ENCODE measurements at places on chromosomes 13 and 19.

DNA sequence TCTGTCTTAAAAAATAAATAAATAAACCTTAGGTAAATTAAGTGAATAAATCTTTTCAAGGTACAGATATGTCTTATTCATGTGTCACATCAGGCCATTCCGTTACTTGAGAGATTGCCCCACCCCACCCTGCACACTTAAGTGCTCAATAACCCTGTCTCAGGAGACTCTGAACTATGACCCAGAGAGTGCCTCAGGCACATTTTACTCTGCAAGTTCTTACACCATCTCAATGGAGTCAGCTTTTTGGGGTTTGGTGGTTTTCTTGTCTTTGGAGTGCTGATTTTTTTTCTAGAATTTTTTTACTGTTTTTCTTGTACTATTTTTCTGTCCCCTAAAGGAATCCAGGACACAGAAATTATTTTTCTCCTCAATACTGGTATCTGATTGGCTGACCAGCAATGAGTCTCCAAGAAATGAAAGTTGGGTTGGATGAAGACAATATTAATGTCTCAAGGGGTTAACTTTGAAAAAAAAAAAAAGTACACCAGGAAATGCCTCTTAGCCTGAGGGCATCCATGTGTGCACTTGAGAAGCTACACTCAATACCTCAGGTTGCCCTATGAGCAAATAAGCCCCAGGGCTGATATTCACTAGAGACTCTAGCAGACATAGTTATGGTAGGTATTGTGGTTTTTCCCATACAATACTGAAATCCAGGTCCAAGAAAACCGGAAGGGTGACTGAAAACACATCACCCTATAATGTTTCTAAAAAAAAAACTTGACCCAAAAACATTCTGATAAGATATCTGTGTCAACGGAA lies 114.6 kb upstream of the ZNF91 start:
- no peak for DNase-seq

GRCh38 chr19:55654868-55655647 lies at the start of gene U2AF2:
TSS of gene U2AF2 (plus strand) at chr19:55655035. CDS start at chr19:55655105, 70 bp downstream.
- no peak for DNase-seq

GRCh38 chr13:46607768-46608564 lies 55.0 kb downstream of the LRCH1 start:
- DNase-seq = no peak

- DNase-seq = no peak
Measured at GRCh38 chr19:30046522-30046921, 104.5 kb downstream of the URI1 start.

DNA sequence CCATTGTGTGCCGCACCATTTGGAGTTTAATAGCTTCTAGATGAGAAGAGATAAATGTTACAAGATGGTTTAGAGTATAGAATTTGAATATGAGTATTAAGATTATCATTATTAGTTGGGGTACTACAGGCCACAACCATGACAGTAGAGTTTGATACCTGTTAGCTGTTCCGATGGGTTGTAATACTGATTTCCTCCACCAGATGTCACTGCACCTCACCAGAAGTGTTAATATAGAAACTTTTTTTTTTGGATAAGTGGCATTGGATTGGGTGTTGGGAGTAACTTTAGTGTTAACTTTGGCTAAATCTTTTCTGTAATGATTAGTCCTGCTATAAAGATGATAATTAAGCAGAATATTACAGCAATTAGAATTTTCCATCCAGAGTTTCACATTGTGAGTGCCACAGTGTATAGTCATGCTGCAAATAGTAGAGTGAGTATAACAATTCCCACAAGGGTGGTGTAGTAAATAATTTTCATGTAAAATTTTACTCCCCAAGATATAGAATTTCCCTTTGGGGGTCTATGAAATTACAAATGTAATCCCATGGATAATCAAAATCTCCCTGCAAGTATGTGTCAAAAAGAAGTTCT lies 56.3 kb downstream of the PSG3 start:
- DNase-seq = no peak

DNA sequence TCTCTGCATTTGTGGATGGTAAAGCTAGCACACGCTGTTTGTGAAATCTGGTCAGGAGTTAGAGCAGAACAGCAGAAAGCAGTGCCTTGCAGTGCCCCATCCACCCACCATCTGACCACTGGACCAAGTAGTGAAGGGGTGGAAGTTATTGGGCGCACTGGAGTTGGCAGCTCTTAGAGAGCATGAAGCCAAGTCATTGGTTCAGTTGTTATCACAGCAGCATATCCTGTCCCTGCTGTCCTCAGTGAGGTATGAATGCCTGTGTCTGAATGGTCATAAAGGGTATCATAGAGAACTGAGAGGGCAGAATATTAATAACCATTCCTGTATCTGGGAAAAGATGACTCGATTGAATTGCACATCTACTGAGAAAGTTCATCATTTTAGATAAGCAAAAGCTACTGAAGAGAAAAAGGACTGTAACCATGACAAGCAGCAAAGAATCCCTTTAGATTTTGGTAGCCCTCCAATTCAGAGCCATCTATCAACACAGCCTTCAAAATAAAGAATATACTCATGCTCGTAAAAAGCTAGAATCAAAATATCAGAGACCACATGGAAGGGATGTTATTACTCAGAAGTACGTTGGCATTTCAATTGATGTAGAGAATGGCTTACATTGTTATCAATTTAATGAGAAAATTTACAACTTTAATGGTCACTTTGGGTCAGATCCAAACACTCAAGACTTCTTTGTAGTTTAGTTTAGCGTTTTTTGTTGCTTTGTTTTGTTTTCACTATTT lies 919.0 kb downstream of the EFNB2 start:
- DNase-seq = no peak

- DNase-seq = no peak
Measured at GRCh38 chr19:32669310-32669709, 5.7 kb downstream of the ANKRD27 start.

DNA sequence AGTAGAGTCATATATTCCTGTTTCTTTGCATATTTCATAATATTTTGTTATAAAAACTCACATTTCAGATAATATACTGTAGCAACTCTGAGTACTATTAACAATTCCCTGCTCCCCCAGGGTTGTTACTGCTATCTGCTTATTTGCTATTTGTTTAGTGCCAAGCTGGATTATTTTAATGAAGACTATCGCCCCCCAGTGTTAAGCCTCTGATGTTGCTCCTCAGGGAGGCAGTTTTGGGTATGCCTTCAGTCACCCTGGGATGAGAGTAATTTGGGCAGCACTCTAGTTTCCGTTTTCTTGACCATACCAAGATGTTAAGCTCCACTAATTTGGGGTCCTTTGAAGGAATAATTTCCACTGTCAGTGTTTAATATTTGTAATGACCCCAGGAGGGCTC lies 46.0 kb downstream of the MICU2 start:
- no peak for DNase-seq

DNA sequence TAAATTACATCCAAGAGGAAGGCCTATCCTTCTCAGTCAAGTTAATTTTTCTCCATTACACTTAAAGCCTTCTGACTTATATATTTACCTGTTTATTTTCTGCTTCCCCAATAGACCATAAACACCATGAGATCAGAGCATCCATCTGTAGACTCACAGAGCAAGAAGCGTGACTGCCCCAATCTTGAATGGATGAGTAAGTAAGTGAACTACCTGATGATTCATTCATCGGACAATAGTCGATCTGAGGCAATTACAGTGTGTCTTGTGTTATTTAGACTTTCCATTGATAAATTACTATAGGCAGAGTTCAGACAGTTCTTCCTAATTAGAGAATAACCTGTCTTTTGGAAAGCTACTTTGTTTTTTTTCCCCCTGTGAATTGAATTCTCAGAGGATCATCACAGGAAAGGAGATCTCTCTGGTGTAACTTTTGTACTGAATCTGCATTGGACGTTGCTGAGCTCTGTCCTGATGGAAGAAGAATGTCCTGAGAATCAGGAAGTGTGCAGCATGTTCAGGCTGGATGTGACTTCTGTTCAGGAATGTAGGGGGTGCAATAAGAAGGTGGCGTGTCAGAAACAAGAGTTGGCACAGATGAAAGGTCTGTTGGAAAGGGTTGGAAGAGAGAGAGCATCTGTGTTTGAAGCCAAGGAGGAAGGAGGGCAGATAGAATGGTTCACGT lies 367.0 kb downstream of the NALCN start:
- DNase-seq = no peak

DNA sequence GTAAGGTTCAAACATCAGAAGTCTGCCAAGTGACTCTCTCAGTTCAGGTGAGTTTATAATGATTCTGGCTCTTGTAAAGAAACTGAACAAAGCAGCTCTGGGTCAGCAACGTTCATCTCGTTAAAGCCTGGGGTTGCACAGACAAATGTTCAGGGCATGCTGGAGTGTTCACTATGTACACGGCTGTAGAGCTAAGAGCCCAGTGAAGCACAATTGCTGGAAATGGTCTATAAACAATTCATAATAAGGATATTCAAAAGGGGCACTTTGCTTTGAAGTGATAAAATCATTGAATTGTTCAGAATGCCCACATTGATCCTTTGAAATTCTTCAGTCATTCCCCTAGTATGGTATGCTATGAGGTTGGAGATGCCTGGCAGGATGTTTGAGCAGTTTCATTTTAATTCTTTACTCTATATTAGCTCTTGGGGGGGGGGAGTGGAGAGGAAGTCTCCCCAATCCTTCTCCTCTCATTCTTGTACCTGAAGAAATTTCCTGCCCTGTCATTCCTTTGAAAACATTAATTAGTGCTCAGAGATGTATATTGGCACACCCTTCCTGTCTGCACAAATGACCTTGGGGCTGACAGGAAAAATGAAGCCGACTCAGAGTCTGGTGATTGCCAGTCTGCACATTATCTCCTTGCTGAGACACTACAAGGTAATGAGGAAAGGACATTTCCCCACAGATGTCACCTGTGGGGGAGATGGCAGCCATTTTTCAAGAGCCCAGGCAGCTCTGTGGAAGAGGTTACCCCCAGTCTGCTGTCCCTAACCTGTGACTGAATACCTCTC lies 145.5 kb downstream of the DLEU7 start:
- DNase-seq = no peak

DNA sequence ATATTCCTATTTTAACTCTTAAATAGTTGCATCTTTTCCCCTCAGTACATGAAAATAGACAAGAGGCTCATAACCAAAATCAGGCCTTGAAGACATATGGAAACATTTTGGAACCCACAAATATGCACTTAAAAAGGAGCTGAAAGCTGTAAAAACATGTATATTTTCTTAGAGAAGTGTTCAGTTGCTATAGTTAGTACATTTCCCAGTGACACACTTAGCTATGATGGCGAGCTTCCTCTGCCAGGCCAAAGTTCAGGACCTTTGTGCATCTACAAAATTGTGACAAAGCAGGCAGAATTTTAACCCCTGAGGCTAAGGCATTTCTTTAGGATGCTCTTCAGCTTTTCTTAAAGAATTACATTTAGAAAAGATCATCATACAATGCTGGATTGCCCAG lies 54.5 kb downstream of the RCBTB2 start:
- no peak for DNase-seq

GRCh38 chr13:57629821-57630235 lies 1.7 kb upstream of the PCDH17 start:
- DNase-seq = no peak

DNA sequence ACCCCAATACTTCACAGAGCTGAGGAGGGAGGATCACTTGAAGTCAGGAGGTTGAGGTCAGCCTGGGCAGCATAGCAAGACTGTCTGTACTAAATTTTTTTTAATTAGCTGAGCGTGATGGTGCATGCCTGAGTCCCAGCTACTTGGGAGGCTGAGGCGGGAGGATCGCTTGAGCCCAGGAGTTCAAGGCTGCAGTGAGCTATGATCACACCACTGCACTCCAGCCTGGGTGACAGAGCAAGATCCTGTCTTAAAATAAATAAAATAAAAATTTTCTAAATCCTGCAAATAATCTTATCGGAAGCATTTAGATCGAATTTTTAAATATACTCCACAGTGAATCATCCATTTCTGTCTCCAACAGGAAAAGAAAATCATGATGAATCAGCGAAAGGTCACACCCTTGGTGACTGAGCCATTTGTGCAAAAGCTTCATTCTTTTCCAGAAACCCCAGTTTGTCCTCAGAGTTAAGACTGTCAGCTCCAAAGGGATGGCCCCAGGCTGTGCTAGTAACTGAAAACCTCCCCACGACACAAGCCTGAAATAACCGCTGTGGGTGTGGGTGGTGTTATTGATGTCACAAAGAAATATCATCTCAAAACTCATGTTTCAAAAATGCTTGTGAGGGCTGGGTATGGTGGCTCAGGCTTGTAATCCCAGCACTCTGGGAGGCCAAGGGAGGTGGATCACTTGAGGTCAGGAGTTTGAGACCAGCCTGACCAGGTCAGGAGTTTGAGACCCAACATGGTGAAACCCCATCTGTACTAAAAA lies 167.6 kb downstream of the PTPRS start:
- no peak for DNase-seq

DNA sequence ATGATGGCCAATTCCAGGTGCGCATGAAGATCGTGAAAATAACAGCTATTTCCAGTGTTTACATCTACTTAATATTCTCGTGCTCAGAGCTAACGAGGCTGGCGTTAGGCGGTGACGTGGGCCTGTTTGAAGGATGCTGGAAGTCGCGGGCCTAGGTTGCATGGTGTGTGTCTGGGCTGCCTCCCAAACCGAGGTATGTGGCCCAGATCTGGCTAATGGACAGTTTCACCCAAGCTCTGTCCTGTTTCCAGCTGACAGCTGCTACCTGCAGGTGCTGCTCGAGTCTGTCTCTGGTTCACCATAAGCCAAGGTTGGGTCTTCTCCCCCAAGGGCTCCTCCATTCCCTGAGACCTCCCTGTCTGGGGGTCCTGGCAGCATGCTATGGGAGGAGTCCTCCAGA lies 40.5 kb upstream of the KCTD15 start:
- no peak for DNase-seq

DNA sequence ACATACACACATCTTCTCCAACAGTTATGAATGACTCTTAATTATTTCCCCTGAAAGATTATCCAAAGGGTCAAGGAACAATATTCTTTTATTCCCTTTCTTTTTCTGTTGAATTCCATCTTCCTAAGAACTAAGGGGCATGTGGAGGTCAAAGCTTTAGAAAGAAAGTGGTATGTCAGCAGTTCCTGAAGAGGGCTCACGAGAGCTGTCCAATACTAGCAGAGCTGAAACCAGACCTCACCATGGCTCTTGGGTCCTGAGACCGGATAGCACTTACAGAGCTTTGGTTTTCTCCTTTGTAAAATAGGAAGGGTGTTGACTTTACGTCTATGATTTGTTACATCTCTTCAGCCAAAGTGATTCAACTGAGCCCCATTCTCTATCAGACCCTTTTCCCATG lies 109.8 kb upstream of the FREM2 start:
- DNase-seq = no peak

DNA sequence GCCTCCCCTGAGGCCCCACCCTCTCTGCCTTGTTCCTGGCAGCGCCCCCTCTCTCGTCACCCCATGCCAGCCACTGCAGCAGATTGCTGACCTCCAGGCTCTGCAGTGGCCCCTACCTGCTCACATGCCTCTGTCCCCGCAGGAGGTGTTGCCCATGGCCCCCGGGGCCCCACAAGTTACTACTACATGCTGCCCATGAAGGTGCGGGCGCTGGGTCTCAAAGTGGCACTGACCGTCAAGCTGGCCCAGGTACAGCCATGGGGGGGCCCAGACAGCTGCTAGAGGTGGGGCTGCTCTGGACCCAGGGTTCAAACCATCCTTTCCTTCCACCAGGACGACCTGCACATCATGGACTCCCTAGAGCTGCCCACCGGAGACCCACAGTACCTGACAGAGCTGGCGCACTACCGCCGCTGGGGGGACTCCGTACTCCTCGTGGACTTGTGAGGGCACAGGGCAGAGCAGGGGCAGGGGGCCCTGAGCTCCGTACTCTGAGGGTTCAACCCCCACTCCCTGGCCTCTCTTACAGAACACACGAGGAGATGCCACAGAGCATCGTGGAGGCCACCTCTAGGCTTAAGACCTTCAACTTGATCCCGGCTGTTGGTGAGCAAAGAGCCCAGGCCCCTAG lies 6.2 kb downstream of the MRPL4 start:
- DNase-seq = no peak

Data from LNCaP clone FGC (cell line).